Fibroblast of skin of scalp (primary cell): ENCODE measurements at places on chromosomes 1 and 21.

- DNase-seq: peak; percentile 82
Observed at GRCh38 chr1:99943223-99943794, 26.5 kb upstream of the SLC35A3 start.

GRCh38 chr1:223143537-223144248 lies 645 bp upstream of the TLR5 start:
- DNase-seq: no peak

DNA sequence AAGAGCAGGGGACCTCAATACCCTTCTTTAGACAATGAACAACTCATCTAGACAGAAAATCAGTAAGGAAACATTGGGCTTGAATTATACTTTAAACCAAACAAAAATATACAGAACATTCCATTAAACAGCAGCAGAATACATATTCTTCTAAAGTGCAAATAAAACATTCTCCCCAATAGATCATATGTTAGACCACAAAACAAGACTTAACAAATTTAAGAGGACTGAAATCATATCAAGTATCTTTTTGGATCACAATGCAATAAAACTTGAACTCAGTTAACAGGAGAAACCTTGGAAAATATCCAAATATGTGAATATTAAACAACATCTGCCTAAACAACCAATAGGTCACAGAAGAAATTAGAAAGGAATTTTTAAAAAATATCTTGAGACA lies 47.7 kb upstream of the HP1BP3 start:
- no peak for DNase-seq

DNA sequence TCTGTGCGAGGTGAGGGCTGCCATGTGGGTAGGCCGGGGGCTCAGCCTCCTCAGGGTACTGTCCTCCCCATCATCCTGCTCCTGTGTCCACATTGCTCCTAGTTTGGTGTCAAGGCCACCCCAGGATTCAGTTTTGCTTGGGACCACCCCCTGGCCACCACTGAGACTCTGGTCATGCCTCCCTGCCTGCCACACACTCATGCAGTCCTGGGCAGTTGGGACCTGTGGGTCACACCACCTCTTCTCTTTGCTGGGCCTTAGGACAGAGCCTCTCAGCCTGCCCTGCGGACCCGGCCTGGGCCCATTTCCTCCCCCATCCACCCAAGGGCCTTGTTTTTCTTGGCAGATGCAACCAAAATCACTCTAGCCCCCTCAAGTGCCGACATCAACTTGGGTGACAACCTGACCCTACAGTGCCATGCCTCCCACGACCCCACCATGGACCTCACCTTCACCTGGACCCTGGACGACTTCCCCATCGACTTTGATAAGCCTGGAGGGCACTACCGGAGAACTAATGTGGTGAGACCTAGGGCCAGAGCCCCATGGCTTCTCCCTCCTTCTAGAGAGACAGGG lies 19.4 kb downstream of the TMEM81 start:
- no peak for DNase-seq

GRCh38 chr1:156586892-156587477 lies 4.6 kb upstream of the NAXE start:
- DNase-seq: no peak

DNA sequence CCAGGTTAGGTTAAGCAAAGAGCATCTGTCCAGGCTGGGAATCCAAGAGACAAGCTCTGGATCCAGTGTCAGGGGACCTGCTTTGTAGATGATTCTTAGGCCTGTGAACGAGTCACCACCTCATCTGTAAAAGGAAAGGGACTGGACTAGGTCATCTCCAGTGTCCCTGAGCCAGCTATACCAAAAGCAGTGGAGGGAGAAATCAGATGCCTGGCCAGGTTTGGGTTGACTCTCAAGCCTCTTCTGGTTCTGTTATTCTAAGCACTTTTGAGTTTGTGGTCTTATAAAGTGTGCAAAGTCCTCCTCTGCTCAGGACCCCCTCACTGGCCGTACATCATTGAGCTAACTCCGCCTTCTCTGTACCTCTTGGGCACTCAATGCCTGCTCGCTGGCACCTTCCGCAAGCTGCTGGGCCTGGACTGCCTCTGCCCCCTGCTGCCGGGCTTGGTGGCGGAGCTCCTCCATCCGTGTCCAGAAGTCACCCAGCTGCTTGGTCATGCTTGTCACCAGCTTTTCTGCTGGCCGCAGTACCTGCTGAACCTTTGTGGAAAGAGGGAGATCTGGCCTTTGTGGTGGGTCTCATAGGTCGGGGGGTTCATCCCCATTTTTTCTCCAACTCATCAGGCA lies 33.6 kb downstream of the CAMK1G start:
- DNase-seq: no peak
